NCI-H1105 (cell line): ENCODE measurements at places on chromosomes 6 and 20.

GRCh38 chr20:45061244-45061643 is 39.7 kb downstream of the KCNS1 start:
- DNase-seq, result no peak

GRCh38 chr6:43774776-43775534 is 4.9 kb downstream of the VEGFA start:
- DNase-seq, result peak; percentile 56

GRCh38 chr6:170111141-170111664 is 179.7 kb downstream of the DLL1 start:
- no peak for DNase-seq

DNA sequence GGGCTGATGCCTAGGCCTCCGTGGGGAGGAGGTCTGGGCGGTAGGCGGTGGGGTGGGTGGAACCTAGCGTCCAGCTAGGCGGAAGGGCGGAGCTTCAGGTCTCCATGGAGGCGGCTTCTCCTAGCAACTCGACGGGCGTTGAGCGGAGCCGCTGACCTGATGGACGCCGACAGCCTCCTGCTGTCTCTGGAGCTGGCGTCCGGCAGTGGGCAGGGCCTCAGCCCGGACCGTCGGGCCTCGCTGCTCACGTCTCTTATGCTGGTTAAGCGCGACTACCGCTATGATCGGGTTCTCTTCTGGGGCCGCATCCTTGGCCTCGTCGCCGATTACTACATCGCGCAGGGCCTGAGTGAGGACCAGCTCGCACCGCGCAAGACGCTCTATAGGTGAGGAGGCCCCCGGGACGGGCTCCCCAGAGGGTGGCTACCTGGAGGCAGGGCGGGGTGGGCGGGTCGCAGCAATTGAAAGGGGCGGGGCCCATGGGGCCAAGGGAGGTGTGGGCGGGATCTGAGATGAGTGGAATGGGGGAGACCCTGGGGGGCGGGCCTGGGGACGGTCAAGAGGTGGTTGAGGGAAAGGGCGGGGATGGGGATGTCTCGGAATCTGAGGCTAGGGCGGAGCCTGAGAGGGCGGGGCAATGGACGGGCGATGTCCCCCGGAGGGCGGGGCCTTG is at the start of gene RSPH9:
RSPH9 (plus strand) TSS at position 97 of the 673 bp plus-strand sequence; CDS start at position 160, 63 bp downstream.
- peak; percentile 60 for DNase-seq

- DNase-seq, result no peak
Observed at GRCh38 chr20:20399531-20400500, 31.9 kb downstream of the INSM1 start.

GRCh38 chr20:23570178-23570760 is 2.0 kb upstream of the CST9L start:
- no peak for DNase-seq

DNA sequence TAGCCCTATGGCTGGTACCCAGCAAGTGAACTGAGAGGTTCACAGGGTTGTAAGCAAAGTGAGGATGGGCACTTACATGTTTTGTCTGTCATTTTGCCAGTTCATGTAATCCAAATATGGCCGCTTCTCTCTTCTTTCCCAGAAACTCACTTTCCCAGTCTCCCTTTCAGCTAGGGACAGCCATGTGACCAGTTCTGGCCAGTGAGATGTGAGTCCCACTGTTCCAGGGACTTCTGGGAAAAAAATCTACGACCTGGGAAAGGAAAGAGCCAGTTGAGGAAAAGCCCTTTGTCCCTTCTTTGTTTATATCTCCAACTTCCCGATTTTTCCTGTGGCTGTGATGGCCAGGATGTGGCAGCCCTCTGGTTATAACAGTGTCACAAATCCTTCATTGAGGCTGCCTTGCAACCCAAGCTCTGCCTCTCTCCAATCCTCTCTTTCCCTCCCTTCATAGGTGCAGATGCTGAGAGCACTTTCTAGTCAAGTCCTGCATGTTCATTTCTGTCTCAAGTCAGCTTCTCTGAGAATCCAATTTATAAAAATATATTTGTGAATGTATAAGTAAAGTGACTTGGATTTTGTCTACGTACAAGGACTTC is 148.6 kb upstream of the ZFP64 start:
- DNase-seq, result no peak

GRCh38 chr6:111951497-111952085 is 78.3 kb upstream of the FYN start:
- peak; percentile 72 for DNase-seq

- DNase-seq, result no peak
Observed at GRCh38 chr6:45590696-45591184, 213.0 kb upstream of the SUPT3H start.

DNA sequence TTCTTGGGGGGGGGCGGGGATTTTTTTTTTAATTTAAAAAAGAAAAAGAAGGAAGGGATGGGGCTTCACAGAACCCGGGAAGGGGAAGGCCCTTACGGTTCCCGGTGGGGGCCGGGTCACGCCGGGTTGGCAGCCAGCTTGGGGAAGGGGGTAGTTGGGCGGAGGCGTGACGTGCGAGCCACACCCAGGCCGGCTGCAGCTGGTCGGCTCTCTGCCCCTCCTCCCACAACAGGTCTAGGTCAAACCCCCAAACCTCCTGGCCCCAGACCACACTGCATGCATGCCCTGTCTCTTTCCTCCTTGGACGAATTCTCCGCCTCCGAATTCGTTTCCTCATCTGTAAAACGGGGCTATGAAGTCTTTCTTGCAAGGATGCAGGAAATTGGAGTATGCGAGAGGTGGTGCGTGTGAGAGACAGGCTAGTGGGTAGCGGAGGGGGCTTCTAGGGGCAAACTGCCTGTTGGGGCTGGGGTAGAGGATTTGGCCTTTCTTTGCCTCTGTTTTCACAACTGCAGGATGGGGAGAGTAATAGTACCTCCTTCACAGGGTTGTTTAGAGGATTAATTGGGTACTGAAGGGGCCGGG is 828 bp downstream of the HCK start:
- DNase-seq, result no peak

- no peak for DNase-seq
Observed at GRCh38 chr20:24943196-24943595, 5.9 kb upstream of the CST7 start.

GRCh38 chr6:2804516-2804915 is 37.1 kb downstream of the SERPINB1 start:
- DNase-seq, result no peak

GRCh38 chr6:134168590-134169208 is 116.3 kb upstream of the SLC2A12 start:
- DNase-seq, result no peak

DNA sequence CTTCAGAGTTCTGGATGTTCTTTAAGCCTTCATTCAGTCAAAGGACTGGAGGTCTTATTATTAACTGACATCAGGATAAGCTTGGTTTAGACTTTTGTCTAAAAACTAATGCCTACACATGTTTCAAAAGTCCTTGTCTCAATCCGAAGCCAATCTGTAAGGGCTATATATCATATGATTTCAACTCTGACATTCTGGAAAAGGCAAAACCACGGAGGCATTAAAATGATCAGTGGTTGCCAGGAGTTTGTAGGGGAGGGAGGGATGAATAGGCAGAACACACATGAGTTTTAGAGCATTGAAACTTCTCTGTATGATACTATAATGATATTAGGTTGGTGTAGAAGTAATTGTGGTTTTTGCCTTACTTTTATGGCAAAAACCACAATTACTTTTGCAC is 1285.8 kb upstream of the CITED2 start:
- no peak for DNase-seq

- DNase-seq, result no peak
Observed at GRCh38 chr6:31582230-31582643, at the start of gene LTB. Gene LTB, minus strand, starts transcription at chr6:31582424. Its CDS starts 7 bp downstream, at chr6:31582417.

DNA sequence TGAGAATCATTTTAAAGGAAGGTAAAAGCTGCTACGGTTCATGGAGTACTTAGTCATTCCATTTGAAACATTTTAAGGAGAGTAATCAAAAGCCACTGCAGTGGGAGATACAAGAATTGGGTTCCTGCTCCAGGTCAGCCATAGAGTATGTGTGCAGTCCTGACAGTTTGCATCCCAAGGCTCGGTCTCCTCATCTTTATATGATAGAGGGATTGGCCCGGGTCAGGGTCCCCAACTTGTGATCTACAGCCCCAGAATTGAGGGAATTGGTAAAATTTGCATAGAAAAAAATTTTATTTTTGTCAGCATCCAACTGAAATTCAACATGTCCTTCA is 147.4 kb upstream of the PRND start:
- no peak for DNase-seq

DNA sequence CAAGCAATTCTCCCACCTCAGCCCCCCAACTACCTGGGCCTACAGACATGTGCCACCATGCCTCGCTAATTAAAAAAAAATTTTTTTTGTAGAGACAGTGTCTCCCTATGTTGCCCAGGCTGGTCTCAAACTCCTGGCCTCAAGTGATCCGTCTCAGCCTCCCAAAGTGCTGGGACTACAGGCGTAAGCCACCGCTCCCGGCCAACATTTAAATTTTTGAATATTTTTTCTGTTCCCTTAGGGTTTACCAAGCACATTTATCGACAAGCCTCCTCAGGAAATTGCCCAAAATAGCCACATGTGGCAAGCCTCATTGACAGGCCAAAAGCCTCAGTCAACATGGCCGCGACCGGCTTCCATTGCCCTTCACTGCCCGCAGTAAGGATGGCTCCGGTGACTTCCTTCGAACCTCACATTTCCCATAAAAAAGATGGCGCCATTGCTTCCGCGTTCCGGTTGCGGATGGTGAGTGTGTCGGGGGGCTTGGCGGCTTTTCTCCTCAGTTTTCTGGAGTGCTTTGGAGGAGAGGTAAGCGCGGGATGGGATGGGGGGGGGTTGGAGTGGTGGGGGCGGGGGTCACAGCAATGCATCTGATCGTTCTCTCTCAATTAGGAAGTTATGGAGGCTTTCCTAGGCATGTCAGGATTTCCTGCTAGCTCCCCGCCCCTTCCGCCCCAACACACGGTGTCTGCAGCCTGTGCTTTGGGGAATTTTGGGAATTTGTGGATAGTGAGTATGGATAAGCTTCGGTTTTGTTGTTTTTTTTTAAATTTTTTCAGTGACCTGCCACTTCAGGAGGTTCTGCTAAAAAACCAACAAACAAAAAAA is at the start of gene SHLD1:
SHLD1 (plus strand) TSS at position 450 of the 828 bp plus-strand sequence. CDS start 22,465 bp downstream, outside the sequence.
- DNase-seq, result peak; percentile 90

DNA sequence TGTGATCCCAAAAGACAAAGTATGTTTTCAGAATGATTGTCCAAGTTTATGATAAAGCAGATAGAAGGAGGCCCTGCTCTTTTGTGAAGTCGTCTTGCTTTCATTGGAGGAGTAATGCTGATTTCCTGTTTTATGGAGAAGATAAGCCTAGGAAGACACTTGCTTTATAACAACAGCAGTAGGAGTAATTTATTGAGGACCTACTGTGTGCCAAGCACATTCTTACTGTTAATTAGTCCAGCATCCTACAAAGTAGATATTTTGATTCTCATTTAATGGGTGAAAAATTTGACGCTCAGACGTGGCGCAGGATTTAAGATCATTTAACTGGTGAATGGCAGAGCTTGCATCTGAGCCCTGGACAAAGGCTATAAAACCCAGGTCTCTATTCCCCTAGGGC is 87.6 kb downstream of the ZDHHC14 start:
- no peak for DNase-seq

GRCh38 chr6:81636930-81637568 is 115.4 kb downstream of the TENT5A start:
- DNase-seq, result no peak

DNA sequence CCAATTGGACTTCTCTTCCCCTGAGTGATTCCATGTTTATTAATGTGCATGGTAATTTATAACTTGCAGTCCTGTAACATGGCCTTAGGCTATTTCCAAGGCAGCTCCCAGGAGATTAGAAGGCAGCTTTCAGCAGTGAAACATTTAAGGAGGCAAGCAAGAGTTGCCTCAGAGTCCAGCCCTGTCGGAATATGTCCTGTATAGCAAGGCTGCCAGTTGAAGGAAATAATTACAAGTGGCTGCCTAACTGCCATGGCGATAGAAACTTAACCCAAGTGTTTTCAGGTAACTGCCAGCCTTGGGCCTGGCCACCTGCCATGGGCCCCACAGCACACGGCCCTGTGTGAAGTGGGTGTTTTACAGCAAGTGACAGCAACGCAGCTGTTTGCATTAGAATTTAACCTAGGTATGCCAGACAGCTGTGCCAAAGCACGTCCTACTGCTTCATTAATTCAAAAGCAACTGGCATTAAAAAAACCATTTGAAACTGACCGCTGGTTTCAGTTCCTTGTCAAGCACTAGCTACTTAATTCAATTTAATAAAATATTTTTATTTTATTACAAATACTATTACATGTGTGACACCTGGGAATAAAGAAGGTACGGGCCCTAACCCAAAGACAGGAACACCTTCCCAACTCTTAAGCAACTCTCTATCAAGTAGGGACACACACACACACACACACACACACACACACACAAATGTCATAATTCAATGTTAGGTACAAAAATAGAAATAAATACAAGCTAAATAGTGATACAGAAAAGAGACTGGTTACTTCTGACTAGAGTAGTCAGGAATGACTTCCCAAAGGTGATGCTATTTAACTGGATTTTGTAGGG is 151.8 kb upstream of the HEY2 start:
- DNase-seq, result peak; percentile 91

DNA sequence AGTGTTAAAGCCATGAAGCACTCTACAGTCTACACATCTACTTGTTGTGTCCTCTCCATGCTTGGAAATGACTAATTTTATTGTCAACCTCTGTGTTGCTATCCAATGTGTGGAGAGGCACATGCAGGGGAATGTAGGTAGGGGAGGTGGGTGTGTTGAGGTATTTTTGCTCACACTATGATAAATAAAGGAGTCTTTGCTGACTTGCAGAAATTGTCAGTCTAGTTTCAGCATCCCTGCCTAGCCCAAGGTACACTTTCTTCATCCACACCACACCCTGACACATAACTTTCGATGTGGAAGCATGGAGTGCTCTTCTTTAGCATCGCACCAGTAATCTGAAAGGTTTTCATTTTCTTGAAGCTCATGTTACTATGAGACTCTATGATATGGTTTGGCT is 264.0 kb downstream of the TRDN start:
- DNase-seq, result no peak

DNA sequence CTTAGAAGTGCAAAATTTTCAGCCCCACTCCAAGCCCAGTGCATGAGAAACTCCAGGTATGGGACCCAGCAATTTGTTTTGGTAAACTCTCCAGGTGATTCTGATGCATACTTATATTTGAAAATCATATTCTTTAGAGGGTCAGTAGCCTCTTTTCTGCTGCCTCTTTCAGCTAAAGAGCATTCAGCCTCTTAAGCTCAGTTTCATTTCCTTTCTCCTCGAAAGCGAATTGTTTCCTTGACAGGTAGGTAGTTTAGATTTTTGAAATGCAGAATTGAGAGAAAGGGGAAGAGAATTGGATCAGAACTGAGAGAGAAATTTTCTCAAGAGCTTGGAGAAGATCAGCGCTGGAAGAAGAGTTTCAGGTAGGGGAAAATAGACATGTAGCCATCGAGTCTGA is 995.8 kb upstream of the FLRT3 start:
- DNase-seq, result no peak

GRCh38 chr6:134436281-134436815 is 118.4 kb upstream of the SGK1 start:
- no peak for DNase-seq

GRCh38 chr6:42740725-42741124 is 5.2 kb downstream of the TBCC start:
- no peak for DNase-seq

- DNase-seq, result no peak
Observed at GRCh38 chr20:12970372-12970821, 38.4 kb upstream of the SPTLC3 start.
